ENCODE measurements at places on chromosomes 5 and 9.

GRCh38 chr5:166625210-166625865 is 1666.1 kb upstream of the WWC1 start:
- no peak for DNase-seq

DNA sequence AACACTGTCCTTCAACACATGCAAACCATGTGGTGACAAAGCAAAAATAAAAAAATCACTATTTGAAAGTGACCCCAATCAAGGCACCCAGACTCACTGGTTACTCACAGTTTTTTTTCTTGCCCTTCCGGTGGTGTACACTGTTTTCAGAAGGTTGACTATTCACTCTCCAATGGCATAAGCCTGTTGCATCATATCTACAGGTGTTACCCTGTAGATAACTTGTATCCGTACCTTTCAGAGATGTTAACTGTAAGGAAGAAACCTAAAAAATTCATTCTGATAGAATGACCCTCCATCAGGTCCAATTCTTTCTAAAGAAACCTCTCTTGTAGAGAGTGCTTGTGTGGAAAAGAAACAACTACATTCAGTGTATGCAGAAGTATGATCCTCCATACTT is 193.6 kb upstream of the RASA1 start:
- DNase-seq: no peak

DNA sequence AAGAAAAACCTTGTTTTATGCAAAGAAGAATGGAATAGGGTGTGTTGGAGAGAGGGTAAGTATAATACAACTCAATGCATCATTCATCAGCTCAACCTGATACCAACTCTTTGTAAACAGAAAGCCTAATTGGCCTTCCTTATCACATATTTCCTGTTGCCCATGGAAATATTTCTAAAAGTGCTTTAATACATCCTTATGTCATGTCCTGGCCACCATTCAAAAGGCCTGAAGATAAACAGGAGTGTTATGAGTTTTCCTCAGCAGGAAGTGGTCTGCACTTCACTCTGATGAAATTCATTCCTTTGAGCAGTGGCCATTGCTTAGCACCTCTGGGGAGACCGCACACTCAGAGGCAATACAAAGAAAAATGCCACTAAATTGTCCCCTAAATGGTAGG is 511.2 kb downstream of the SEMA5A start:
- DNase-seq: no peak

DNA sequence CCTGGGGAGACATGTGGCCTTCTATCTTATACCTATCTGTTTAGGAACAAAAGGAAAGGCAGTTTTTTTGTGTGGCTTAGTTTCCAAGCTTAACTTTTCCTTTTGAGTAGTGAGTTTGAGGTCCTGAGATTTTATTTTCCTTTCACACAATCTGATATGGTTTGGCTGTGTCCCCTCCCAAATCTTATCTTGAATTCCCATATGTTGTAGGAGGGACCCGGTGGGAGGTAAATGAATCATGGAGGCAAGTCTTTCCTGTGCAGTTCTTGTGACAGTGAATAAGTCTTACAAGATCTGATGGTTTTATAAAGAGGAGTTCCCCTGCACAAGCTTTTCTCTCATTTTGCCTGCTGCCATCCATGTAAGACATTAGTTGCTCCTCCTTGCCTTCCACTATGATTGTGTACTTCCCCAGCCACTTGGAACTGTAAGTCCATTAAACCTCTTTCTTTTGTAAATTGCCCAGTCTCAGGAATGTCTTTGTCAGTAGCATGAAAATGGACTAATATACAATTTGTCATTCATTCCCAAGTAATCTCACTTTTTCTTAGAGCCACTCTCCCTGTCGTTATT is 4.7 kb upstream of the CLTB start:
- no peak for DNase-seq

DNA sequence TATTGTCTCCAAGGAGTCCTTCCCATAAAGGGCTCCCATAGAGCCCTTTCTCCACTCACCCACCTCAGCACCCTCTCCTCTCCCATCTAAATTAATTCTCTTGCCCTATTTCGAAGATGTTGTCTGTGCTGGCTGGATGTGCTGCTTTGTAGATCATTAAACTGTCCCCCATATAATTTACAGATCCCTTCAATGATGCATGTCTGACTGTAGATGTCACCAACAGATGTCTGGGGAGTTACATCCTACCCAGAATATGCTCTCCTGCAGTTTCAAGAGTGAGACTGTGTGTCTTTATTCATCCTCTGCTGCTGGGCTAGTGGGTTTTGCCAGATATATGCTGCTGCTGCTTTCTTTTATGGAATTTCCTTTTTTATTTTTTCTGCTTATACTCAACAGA is 351.2 kb downstream of the MLLT3 start:
- DNase-seq: no peak

DNA sequence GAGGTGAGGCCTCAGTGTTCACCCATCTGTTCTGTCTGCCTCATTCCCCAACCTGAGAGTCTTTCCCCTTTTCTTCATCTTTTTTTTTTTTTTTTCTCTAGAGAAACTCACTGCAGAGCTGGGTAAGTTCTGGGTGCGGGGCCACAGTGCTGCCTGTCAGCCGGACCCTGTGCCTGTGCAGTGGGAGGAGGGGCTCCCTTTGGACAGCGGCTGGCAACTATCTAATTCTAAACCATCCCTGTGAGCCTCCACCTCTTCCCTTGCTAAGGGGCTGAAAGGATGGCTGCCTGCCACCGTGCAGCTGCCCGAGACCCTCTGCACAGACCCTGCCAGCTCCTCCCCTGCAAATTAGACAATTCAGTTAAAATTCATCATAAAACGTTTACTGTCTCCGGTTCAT is 14.1 kb downstream of the BTNL9 start:
- peak; percentile 23 for DNase-seq

- no peak for DNase-seq
Measured at GRCh38 chr5:115977988-115978387, 15.7 kb downstream of the LVRN start.

DNA sequence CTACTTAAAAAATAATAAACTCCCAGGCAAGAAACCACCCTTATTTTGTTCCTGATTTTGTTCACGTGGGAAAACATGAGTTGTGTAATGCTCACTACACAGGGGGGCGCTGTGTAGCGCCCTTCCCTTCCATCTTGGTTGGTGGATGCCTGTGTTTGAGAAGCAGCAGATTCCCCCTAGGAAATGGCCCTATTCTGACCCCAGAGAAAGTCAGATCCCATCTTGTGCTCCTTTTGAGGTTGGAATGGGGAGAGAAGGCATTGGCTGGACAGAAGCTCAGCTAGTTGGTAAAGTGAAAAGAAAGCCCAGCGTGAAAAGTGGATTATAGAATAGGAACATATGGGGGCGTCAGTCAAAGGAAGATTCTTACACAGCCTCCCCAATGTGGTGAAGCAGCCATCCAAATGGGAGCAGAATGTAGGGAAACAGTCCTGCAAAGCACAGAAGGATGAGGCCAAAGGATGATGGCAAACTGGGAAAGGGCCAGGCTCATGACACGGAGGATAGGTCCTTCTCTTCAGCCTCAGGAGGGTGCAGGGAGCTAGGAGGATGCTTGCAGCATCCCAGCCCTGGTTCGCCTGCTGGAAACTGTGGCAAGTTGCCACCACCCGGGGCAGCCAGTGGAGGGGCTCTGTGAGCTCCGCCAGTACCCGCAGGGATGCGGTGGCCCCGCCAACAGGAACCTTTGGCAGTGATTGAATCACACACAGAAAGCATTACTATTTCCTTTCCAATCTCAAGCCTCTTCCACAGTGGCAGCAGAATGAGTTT is 314.2 kb upstream of the DAP start:
- no peak for DNase-seq

DNA sequence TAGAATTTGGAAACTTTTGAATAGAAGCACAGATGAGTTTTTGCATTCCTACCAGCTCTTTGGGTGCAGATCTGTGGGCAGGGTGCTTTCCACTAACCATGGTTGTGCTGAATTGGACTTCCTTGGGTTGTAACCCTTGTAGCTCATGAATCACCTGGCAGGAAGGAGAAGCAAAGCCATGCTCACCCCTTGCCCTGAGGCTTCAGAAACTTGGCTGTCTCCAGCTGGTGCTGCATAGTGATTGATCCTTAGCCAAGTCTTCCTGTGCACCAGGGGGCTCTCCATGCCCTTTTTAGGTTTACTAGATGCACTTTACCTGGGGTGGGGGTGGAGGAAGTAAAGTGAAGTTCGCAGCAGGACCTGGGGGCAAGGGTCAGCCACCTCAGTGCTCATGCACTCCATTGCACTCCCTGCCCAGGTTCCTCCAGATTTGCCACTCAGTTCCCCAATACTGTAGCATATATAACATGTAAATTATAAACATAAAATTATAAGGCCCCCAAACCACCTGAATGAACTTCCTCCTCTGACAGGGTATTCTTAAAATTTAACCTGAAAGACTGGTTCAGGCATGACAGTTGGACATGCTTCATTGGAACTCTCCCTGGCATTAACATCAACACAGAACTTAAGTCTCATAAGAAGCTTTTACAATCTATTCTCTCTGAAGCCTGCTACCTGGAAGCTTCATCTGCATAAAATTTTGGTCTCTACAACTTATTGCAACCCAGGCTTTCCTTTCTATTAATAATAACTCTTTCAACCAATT is 25.8 kb upstream of the IFNA14 start:
- DNase-seq: no peak

DNA sequence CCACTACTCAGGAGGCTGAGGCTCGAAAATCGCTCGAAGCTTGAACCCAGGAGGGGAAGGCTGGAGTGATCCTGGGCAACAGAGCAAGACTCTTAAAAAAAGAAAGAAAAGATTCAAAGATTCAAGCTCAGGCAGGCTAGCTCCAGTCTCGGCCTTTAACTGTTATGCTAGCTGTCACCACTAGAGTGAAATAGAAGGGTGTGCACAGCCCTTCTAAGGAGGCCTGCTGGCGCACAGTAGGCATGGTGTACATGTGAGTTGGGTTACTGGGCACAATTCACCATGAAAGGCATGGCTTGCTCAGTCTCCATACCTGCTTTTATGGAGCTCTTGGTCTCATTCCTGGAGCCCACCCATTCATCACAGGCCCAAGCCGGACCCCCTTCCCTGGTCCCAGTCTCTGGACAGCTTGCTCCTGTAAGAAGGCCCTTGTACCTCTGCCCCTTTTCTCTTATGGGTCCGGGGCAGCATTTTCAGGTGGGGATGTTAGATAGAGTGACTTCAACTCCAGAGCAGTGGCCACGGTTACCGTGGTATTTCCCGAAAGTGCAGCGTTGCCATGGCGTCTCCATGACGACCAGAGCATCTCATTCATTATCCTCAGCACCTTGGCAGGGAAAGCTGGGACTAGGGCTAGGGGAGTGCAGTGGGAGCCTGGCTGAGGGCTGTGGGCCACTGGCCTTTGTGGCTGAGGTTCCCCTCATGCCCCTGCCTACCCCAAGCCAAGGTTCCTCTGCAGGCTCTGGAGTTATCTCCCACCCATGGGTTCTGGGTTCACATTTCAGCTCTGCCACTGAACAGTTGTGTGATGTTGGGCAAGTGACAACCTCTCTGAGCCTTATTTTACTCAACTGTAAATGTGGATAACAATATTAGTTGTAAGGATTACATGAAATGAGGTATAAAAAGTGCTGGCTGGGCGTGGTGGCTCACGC is 5.7 kb downstream of the NDST1 start:
- DNase-seq: no peak

GRCh38 chr9:123228967-123229366 is 39.4 kb downstream of the STRBP start:
- no peak for DNase-seq

- DNase-seq: no peak
Measured at GRCh38 chr5:82296929-82297328, 18.8 kb upstream of the RPS23 start.

GRCh38 chr9:137371946-137372651 is 50.9 kb downstream of the EXD3 start:
- peak; percentile 51 for DNase-seq

DNA sequence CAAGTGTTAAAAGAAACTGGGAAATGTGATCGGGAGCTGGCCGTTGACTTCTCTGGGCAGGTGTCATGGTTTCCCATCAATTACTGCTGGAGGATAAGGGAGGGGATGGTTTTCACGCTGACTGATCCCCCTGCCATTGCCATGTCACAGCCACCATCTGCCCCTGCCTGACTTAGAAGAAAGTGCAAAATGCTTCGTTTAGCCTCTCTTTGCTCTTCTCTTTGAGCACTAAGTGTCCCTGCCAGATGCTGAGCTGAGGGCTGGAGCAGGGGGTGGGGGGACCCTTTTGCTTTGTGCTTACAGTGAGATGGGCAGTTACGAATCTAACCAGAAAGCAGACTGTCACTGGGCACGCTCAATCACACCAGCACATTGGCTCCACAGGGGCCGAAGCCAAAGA is 138.4 kb upstream of the ALDH1B1 start:
- no peak for DNase-seq

DNA sequence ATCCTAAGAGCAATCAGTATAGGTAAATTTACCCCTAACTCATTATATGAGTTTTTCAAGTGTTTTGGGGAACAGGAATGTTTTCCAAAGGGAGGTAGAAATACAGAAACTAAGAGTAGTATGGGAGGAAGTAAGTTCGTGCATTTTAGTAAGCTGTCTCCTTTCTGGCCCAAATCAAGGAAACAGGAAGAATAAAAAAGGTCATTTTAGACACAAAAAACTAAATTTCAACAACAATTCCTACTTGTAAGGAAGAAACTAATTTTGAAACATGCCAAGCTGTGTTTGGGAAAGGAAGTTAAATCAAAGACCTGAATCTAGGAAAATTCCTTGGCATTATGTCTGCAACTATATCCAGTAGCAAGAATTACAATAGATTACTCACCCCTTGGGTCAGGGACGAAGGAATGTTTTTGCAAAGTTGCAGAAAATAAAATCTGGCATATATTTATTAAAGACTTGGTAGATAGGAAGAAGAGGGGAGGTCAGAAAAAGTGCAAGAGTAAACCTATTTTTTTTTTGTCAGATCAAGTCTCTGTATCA is 6.5 kb upstream of the RPS6 start:
- DNase-seq: no peak

GRCh38 chr5:171312129-171312974 is 3.3 kb downstream of the TLX3 start:
- no peak for DNase-seq

DNA sequence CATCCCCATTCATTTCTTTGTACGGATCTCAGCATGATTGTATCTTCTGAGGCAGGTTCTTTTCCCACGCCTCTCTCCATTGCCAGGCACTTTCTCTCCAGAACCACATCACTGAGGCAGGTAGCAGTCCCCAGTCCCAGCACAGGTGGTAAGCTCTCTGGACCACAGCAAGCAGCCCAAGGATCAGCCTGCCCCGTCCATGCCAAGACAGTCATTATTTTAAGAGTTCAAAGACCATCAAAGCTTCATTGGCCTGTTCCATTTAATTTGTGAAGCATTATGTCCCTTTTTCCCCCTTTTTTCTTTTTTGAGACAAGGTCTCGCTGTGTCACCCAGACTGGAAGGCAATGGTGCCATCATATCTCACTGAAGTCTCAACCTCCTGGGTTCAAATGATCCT is 171.7 kb downstream of the AUH start:
- DNase-seq: no peak

DNA sequence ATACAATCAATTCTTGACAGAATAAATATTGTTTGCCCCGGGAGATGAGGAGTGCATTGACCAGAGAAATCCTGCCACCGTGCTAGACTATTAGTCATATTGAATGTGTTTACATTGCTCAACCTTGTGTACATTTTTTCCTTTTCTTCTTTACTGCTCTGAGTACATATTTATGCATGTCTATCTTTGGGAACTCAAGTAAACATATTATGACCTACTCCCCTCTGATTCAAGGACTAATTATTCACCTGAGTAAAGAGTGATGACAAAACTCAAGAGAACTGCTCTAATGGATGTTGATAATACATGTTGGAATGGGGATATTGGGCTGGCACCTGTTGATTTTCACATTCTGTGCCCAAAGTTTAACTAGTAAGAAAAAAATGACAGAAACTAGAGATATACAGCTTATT is 3.9 kb upstream of the SPINK1 start:
- DNase-seq: no peak
